ENCODE measurements at places on chromosomes 7 and 10. TPM values are rescaled to one million over a fixed set of nuclear protein-coding genes. Genes with fewer than 3 reads are reported as not detected.
A peak's percentile ranks its signal among the peaks of the same experiment; 100 is the strongest.

GRCh38 chr7:2864999-2865670 is 21.0 kb upstream of the GNA12 start:
- DNase-seq: no peak

DNA sequence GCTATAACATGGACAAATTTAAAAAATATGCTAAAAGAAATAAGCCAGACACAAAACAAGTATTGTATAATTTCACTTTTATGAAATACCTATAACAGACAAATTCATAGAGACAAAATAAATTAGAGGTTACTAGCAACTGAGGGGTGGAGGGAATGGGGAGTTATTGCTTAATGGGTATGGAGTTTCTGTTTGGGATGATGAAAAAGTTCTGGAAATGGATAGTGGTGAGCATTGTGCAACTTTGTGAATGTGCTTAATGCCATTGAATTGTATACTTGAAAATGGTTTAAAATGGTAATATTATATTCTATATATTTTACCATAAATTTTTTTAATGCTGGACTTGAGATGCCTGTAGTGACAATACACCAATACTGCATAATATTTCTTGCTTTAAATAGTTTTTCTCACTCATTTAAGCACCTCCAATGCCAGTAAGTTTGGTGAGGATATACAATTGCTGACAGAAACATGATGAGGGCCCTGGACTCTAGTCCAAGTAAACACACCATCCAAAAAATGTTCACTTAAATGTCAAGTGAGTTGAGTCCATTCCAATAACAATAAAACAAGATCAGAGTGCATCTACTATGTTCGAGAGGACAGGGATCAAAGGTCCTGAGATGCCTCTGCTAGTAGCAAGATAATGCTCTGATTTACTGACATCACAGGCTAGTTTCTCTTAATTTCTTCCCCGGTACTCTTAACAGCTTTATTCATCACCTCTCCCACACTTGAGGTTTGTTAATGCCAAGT is 71.9 kb downstream of the NT5C2 start:
- DNase-seq: no peak

The ADAM8 gene
- polyA plus RNA-seq: 5.0 TPM

The CDK13 gene
- 65.6 TPM for polyA plus RNA-seq

The VIPR2 gene
- 2.5 TPM for polyA plus RNA-seq

- no peak for DNase-seq
Measured at GRCh38 chr10:79298403-79299244, 48.6 kb upstream of the PPIF start.

DNA sequence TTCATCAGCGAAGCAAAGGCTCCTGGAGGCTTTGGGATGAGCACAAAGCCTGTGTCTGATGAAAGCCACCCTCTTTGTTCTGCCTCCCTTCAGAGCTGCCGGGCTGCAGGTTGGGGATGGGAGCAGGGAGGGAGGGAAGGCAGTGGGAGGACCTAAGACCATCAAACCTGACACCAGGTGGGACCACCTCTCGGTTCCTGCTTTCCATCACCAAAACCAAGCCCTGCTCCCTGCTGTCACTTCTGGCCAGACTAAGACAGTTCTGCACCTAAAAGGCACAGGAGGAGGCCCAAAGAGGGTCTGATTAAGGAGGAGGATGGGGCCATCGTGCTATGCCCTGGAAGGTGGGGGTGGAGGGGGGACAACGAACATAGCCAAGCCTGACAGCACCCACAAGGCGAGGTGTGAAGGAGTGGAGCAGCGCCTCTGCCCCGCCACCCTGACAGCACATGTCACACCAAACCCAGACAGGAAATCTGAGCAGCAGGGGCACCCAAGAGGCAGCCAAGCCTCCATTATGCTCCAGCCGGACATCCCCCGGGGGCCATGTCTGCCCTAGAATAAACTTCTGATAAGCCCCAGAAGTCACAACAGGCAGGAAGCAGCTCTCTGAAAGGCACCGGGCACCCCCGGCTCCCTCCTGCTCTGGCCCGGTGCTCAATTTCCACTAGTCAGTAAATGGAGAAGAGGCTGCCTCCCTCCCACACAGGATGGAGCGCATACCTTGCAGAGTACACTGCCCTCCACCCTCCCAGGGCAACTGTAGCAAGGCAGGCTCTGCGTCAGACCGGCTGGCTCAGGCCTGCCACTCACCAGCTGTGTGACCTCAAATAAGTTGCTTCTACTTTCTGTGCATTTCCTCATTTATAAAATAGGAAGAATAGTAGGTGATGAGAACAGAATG is 48.9 kb downstream of the DLG5 start:
- peak; percentile 88 for DNase-seq

- no peak for DNase-seq
Measured at GRCh38 chr10:30834153-30834552, 197.5 kb downstream of the ZNF438 start.

DNA sequence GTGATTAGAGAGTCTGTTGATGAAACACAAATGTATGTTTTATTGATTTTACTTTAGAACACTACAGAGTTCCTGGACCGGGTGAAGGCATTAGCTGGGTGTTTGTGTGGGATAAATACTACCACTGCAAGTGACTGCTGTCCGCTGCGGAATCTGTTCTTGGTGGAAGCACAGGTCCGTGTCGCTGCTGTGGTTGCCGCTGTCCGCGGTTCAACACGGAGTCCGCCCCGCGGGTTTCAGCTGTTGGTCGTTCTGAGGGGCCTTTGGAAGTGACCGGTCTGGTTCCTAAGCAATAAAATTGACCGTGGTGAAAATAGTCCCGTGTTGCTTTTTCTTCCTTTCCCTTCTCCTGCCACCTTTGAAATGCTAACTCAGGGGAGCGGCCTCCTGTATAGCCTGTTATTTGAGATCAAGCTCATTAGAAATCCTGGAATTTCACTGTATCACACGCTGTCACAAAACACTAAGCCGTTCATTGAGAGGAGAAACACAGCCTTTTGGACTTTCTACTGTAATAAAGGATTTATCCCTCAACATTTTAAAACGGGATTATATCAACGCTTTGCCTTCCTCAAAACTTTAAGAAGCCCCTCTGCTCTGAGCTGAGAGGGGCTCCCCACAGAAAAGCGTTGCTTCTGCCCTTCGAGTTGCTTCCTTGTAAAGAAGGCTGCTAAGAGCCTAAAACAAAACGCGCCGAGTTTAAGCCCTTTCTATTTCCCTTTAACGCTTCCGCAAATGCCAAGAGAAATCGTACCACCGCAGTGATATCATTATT is 2.6 kb downstream of the NKX6-2 start:
- no peak for DNase-seq

DNA sequence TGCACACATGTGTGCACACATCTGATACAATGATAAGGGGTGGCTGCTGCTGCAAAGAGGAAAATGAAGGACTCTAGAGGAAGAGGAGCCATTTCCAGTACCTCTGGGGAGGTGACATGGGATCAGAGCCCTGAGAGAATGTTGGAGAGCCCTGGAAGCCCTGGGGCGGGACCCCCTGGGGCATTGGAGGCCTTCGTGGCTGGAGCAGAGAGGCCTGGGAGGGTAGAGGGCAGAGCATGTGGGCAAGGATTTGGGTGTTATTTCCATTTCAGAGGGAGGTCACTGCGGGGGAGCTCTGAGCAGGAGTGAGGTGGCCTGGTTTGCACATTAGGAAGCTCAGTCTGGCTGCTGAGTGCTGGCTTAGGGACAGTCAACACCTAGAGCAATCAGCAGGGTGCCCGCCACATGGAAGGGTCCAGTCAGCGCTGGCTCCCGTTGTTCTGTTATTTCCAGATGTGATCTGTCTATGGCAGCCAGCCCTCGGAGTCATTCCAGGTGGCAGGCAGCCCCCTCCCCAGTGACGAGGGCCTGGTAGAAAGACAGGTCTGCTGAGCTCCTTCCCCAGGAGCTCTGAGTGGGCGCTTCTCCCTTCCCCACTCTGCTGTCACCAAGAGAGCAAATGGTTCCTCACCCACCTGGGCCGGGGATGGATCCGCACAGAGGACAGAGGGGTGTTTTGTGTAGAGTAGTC is 24.1 kb upstream of the BTBD16 start:
- DNase-seq: no peak

DNA sequence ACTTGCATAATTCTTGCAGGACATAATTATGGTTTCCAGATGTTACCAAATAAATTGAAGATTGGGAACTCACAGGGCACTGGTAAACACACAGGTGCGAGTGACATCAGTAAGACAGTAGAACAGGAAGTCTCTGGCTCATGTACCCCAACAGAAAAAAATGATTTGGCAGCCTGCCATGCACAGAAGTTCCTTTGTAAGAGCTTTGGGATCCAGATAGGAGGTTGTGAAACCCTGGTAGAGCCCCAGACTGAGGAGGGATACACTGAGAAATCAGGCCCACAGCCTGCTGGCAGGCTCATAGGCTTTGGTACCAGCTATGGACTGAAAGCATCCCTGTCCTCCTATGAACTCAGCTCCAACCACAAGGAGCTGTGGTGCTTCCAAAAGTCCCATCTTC is 118.0 kb downstream of the COBL start:
- no peak for DNase-seq

DNA sequence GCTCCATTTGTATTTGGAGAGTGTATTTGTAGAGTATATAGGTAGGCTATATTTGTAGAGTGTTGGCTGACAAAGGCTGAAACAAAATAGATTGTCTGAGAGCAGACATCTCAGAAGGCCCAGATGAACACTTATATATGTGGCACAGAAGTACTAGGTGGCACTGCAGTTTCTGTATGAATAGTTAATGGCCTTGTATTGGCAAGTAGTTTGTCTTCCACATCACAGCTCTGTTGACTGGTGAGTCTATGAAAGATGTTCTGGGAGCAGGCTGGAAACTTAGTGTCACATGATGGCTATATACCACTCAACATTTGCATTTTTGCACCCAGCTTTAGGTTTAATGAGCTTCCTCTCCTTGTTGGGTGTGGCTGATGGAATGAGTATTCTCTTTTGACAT is 51.9 kb downstream of the CCNY start:
- no peak for DNase-seq

- DNase-seq: peak; percentile 50
Measured at GRCh38 chr10:128865436-128866195, 601.4 kb upstream of the MGMT start.

The CABCOCO1 gene
- 3.4 TPM for polyA plus RNA-seq

All from renal pelvis (tissue), 12 donors.